ENCODE measurements at places on chromosomes 16 and 17. TPM values are rescaled to one million over a fixed set of nuclear protein-coding genes. Genes with fewer than 3 reads are reported as not detected.

The CES4A gene
- 12.7 TPM for total RNA-seq

The SLC47A1 gene
- total RNA-seq: 4.4 TPM

The ADAP2 gene
- total RNA-seq: 3.6 TPM

The TMEM220 gene
- 0.89 TPM for total RNA-seq

The TIGD7 gene
- total RNA-seq: 7.2 TPM

The AOC3 gene
- 1.3 TPM for total RNA-seq

The KRT27 gene
- total RNA-seq: not detected

The CMTM4 gene
- 13.0 TPM for total RNA-seq

The CCL1 gene
- total RNA-seq: not detected

The MAF gene
- 0.10 TPM for total RNA-seq

The IGF2BP1 gene
- total RNA-seq: 19.7 TPM

The TK1 gene
- 0.43 TPM for total RNA-seq

The CDRT15L2 gene
- total RNA-seq: not detected

The FSCN2 gene
- 1.5 TPM for total RNA-seq

The EFCAB5 gene
- total RNA-seq: 0.82 TPM

The SMIM36 gene
- total RNA-seq: 0.18 TPM

The SLC38A8 gene
- total RNA-seq: 0.47 TPM

The CLEC18A gene
- 1.6 TPM for total RNA-seq

The IGFALS gene
- 0.38 TPM for total RNA-seq

The ATP6V0C gene
- total RNA-seq: 40.9 TPM

The PLD6 gene
- total RNA-seq: 5.6 TPM

The CLDN6 gene
- 1.6 TPM for total RNA-seq

The NPB gene
- total RNA-seq: 0.43 TPM

The NXPH3 gene
- total RNA-seq: 0.38 TPM

The OTOP2 gene
- 0.15 TPM for total RNA-seq

The MYBBP1A gene
- 66.0 TPM for total RNA-seq

The TERB1 gene
- not detected for total RNA-seq

The ST6GALNAC1 gene
- 0.18 TPM for total RNA-seq

The SULT1A3 gene
- total RNA-seq: 10.3 TPM

The ZFHX3 gene
- 7.4 TPM for total RNA-seq

The PPP1R1B gene
- 7.8 TPM for total RNA-seq

The NUPR1 gene
- 0.38 TPM for total RNA-seq

The TBC1D28 gene
- 1.4 TPM for total RNA-seq

The EFNB3 gene
- total RNA-seq: 8.9 TPM

The ZNRF1 gene
- total RNA-seq: 11.8 TPM

The SMG6 gene
- 54.9 TPM for total RNA-seq

The PRAC1 gene
- not detected for total RNA-seq

The ACBD4 gene
- 16.1 TPM for total RNA-seq

The UNC45B gene
- total RNA-seq: 0.19 TPM

The GPR142 gene
- total RNA-seq: not detected

The SLC12A3 gene
- 0.11 TPM for total RNA-seq

The C16orf89 gene
- 34.3 TPM for total RNA-seq

The DPEP1 gene
- total RNA-seq: 1.6 TPM

The RNU2-1 gene
- total RNA-seq: not detected

The UBFD1 gene
- total RNA-seq: 71.3 TPM

The CCL5 gene
- 0.44 TPM for total RNA-seq

The ZNF423 gene
- total RNA-seq: 19.0 TPM

The TEKT3 gene
- total RNA-seq: 2.9 TPM

The BAHCC1 gene
- 19.5 TPM for total RNA-seq

The TBKBP1 gene
- 14.1 TPM for total RNA-seq

The CHST4 gene
- 0.70 TPM for total RNA-seq

The ABI3 gene
- total RNA-seq: not detected

The TOX3 gene
- 20.0 TPM for total RNA-seq
